ENCODE measurements at places on chromosomes 11 and 22.

DNA sequence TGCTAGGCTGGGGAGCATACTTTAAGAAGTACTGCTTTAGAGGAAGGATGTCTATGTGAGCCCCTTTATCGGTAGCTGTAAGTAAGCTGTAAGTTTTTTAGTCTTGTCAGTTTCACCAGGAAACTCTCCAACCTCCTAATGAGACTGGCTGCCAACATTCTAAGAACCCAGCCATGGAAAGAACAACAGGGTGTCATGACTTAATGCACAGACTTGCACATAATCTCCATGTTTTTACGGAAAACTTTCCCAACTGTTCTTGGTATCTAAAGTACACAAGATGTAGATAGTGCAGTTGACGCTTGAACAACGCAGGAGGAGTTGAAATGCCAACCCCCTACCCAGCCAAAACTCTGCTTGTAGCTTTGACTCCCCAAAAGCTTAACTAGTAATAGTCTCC lies 9.0 kb downstream of the OR8A1 start:
- DNase-seq, result no peak

- no peak for DNase-seq
Measured at GRCh38 chr11:100675115-100675650, 11.9 kb upstream of the ARHGAP42 start.

DNA sequence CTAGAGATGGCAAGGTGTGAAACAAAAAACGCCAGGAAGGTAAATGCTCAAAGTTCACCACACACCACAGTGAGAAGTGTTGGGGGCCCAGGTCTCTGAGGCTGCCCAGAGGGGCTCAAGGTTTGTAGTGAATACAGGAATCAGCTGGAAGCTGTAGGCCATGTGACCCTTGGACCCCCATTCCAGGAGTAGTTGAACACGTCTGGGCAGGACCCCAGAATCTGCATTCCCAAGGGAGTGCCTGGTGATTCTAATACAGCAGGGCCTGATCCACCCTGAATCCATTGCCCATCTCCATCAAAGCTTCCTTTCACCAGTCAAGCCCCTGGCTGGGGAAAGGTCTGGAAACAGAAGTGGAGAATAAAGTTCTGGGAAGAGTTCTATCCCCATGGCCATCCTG lies 70.8 kb upstream of the B3GAT1 start:
- no peak for DNase-seq

DNA sequence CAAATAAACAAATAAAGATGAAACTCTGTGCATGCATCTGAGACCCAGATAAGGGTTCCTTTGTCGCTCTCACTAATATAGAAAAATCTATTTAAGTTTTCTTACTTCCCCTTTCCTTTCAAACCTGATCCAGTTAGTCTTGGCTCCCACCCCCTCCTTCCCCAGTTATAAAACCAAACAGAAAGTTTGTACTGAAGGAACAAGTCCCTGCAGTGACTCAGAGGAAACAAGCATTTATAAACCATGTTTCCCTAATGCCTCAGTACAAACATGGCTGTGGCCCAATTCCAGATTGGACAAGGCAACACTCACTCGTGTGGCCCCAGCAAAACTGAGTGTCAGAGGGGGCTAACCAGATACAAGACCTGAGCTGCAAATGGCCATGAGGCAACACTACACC lies 65.5 kb upstream of the ARHGAP20 start:
- no peak for DNase-seq

DNA sequence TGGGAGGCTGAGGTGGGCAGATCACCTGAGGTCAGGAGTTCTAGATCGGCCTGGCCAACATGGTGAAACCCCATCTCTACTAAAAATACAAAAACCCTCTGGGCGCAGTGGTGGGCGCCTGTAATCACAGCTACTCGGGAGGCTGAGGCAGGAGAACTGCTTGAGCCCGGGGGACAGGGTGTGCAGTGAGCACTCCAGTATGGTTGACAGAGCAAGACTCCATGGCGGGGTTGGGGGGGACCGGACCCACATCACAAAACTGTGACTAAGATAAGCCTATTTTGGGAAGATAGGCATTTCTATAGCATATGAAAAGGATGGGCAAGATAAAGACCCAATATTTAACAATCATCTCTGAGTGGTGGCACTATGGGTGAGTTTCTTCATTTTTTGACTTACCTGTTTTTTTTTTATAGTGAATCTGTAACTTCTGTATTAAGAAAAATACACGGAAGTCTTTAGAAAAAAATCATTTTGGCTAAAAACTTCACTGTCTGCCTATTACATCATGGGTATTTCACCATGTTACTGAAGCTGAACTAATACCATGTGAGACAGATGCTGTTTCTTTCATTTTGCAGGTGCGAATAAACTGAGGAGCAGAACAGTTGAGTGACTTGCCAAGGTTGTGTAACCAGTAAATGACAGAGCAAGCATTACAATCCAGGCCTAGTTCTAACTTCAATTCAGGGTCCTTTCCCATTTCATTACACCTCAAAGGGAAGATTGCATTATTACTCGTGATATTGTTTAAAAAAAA lies 2.5 kb downstream of the CELF1 start:
- DNase-seq, result peak; percentile 48

DNA sequence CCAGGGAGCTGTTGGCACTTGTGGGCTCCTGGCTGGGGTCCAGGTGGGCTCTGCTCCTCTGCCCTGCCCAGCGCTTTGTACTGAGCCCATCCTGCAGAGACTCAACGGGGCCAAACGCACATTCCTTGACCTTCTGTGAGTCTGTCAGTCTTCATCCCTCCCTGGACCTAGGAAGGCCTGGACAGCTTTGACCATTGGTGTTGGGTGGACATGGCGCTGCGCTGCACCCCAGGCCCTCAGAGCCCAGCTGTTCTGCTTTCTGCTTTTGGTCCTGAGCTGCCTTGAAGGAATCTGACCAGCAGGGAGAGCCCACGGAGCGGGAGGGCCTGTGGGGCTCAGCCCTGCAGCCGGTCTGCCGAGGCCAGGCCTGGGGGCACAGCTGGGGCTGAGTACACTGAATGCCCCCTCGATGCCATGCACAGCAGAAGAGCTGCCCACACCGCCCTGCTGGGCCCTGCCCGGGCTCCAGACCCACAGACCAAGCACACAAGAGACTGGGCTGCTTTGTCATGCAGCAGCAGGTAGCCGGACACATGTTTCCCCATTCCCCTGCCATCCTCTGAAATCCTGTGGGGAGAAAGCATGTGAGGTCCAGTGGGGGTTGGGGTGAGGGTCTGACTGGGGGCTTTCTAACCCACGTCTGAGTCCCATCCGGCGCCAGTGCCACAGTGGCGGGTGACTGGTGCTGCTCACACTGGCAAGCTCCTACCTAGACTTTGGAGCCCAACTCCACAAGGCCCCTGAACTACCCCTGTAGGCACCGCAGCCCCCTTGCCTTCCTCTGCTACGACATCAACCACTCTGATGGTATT lies 24.1 kb upstream of the CCDC188 start:
- no peak for DNase-seq

DNA sequence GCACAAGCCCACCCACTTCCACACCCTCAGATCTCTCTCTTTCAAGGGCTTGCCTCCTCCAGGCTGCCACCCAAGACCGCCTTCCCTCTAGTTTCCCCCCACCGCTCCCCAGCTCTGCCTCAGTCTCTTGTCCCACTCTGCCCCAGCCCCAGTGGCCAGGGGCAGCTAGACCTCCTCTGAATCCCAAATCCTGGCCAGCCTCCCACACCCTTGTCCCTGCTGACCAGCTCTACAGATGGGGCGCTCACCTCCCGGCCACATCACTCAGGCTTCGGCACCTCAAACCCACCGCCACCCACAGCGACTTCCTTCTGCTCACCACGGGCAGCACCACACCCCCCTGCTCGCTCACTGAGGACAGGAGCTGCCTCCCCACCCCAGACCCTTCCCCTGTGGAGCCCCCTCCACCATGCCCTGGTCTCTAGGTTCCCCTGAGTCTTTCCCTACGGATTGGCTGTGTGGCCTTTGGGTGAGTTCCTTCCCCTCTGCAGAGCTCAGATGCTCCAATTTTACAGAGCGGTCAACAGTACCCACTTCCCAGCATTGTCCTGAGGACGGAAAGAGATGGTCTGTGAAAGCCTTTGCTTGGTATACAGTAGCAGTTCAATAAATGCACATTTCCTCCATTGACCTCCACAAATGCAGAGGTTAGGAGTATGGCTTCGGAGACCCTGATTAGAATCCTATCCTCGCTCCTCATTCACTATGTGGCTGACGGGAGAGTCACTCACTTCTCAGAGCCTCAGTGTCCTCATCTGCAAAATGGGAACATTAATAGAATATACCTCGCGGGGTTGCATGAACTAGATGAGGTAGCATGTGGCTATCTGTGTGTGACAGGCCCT lies 11.5 kb upstream of the SPI1 start:
- DNase-seq, result no peak

- DNase-seq, result no peak
Measured at GRCh38 chr11:60946601-60947264, 5.2 kb downstream of the SLC15A3 start.

GRCh38 chr11:114080219-114080618 lies 20.7 kb downstream of the ZBTB16 start:
- peak; percentile 75 for DNase-seq

GRCh38 chr11:41414771-41415440 lies 44.5 kb downstream of the LRRC4C start:
- DNase-seq, result no peak

DNA sequence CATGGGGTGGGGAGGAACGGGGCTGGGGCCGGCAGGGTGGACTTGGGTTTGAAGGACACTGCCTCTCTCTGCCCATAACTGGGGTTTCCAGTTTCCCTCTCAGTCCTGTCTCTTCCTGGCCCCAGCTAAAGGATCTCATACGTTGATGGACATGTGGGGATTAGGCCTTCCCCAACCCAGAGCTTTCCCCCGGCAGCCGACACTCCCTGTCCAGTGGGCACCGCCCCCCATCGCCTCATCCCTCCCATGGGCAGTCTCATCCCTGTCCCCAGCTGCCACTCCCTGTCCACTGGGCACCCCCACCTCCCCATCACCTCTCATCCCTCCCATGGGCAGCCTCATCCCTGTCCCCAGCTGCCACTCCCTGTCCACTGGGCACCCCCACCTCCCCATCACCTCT lies 22.2 kb upstream of the ACR start:
- DNase-seq, result no peak

GRCh38 chr22:37623075-37624016 lies 14.7 kb downstream of the GGA1 start:
- DNase-seq, result no peak

- peak; percentile 17 for DNase-seq
Measured at GRCh38 chr11:122743949-122744348, 88.4 kb downstream of the UBASH3B start.

DNA sequence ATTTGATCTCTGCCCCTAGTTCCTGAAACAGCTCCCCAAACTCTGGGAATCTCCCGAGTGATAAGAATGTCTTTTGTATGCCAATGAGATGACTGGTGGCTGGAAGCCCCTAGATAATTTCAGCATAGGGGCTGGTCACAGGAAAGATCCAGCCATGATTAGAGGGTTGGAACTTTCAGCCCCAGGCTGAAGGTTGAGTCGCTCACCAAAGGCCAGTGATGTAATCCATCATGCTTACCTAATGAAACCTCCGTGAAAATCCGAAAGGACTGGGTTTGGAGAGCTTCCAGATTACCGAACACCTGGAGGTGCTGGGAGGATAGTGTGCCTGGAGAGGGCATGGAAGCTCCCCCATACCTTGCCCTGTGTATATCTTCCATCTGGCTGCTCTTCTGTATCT lies 26.0 kb downstream of the LRRC32 start:
- DNase-seq, result no peak

DNA sequence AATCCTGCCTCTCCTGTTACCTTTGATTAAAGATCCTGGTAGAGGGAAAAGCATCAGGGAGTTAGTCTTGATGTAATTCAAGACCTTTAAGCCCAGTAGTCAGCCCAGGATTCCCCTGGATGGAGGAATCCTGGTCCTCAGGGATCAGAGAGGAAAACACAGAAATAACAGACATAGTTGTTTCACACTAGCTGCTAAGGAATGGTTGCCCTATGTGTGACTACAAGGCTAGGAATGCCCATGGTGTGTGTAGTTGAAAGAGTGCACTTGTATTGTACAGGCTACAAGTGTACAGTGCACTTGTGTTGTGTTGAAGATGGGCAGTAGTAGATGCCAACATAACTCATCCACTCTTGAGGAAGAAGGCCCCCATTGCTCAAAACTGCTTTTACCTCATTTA lies 226.8 kb downstream of the AASDHPPT start:
- no peak for DNase-seq

- DNase-seq, result no peak
Measured at GRCh38 chr11:85123752-85124231, 503.4 kb downstream of the DLG2 start.

DNA sequence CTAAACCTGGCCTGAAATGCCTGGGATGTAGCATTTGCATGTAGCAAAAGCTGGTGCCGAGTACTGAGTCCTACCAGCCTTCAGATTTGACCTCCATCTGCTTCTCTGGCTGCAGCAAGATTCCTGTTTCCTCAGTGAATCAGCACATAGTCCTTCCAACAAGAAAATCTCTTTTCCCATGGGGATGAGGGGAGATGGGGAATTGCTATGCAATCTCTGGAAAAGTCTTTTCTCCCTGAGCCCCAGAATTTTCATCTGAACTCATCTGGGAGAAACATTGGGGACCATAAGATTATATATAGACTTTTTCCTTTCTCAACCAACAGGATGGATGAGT lies 32.0 kb upstream of the YWHAH start:
- no peak for DNase-seq

DNA sequence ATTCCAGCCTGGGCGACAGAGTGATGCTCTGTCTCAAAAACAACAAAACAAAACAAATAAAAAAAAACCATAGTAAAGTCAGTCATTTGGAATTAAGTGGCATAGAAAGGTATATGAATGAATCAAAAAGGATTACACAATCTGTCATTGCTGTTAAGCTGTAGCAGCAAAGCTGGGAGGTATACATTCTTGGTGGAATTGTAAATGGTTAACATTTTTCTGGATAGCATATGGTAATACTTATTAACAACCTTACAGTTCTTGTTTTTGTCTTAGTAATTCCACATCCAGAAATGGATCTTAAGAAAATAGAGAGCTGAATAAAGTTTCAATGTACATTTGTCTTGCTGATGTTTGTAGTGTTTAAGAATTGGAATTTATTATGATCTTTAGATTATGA lies 30.0 kb downstream of the DDX10 start:
- DNase-seq, result no peak

GRCh38 chr11:63937713-63938478 lies 906 bp upstream of the NAA40 start:
- no peak for DNase-seq

Data from gastrocnemius medialis (tissue), 4 donors.